ENCODE measurements at places on chromosomes 7 and 10.

GRCh38 chr10:58331646-58332045, 3.2 kb upstream of the UBE2D1 start:
- no peak for DNase-seq

DNA sequence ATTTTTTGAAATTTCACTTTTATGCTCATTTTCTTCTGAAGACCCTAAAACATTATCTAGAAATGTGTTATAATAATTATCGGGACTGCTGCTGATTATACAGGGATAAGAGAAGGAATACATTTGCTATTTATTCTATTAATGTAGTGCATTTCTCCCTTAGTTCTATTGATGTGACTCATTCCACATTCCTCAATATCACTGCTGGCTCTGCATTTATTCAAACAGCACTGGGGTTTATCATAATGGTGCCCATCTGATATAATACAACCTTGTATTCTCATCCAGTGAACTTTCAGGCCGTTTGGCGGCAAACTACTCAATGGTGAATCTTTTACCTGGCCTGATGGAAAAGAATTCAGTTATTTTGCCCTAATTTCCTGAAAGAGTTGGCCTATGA, 7.8 kb downstream of the KCND2 start:
- no peak for DNase-seq

GRCh38 chr10:131450216-131450765, 138.8 kb upstream of the TCERG1L start:
- DNase-seq: no peak

DNA sequence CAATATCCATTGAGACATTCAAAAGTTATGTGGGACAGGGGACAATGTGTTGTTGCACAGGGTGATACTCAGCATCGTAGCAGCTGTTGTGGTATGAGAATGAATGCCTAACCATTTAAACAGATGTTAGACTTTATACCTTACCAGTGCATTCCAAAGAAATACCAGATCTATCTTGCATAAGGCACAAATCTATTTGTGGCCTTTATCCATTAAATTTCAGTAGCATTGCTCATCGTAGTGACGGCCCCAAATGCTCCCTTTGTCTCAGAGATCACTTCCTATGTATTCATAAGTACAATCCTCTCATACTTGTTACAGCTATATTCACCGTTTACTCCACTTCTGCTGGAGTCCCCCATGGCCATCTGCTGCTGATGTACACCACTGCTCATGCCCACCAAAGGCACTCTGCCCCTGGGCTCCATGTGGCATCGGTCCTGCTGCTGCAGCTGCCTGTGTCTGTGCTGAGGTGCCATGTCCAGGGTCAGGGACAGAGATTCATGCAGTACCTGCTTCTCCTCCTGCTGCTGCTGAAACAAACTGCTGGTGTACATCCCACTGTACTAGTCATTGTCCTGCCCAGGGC, 96.3 kb downstream of the CPED1 start:
- DNase-seq: peak; percentile 94

- no peak for DNase-seq
These were observed 159.8 kb upstream of the ITGB1 start for GRCh38 chr10:33117816-33118215.

- DNase-seq: no peak
These were observed 61.3 kb upstream of the BICC1 start for GRCh38 chr10:58451193-58451889.

GRCh38 chr7:64557601-64558322, 5.1 kb downstream of the ZNF680 start:
- DNase-seq: no peak

GRCh38 chr10:3570855-3571266, 214.1 kb downstream of the KLF6 start:
- no peak for DNase-seq

DNA sequence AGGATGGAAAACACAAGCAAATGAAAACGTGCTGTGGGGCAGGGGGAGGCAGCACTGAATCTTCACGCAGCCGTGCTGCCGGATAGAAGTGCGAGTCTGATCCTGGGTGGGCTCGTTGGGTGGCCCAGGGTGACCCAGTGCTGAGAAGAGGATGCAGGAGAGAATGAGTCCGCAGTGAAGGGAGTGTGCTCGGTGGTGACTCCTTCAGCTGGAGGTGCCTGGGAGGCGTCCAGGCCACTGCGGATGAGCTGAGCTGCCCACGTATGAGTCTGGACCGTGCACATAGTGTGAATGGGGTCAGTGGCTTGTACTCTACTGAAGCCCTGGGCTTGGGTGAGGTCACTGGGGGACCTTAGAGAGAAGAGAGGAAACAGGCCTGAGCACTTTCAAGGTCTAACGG, 190.0 kb upstream of the MGMT start:
- no peak for DNase-seq

DNA sequence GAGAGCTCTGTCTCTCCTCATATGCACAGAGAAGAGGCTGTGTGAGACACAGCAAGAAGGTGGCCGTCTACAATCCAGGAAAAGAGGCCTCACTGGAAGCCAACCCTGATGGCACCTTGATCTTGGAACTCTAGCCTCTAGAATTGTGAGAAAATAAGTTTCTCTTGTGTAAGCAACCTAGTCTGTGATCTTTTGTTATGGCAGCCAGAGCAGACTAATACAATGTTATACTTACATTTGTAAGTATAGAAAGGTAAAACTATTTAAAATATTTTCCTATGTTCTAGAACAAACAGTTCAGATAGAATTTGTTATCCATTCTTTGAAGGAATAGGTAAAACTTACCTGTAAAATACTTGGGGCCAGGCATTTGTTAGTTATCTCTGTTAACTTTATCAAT, 53.3 kb downstream of the LRMDA start:
- no peak for DNase-seq

GRCh38 chr10:133260895-133261725, 15.6 kb downstream of the ADAM8 start:
- DNase-seq: peak; percentile 18

DNA sequence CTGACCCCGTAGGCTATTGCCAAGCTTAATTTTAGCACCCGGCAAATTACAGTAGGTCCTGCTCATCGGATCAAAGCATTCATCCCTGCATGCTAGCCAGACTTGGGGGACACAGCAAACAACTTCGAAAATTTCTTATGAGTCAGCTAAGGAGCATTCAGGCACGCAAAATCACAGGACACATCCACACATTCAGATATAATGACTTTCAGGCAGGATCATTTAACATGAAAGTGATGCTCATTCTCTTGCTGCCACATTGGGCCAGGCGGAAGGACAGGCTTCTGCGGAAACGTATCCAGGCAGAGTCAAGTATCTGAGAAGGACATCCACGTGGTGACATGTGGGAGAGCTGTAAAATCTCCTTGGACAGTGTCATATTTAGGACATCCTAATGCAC, 474.0 kb upstream of the NRP1 start:
- no peak for DNase-seq

GRCh38 chr7:45140827-45141226, 16.8 kb upstream of the RAMP3 start:
- DNase-seq: no peak

DNA sequence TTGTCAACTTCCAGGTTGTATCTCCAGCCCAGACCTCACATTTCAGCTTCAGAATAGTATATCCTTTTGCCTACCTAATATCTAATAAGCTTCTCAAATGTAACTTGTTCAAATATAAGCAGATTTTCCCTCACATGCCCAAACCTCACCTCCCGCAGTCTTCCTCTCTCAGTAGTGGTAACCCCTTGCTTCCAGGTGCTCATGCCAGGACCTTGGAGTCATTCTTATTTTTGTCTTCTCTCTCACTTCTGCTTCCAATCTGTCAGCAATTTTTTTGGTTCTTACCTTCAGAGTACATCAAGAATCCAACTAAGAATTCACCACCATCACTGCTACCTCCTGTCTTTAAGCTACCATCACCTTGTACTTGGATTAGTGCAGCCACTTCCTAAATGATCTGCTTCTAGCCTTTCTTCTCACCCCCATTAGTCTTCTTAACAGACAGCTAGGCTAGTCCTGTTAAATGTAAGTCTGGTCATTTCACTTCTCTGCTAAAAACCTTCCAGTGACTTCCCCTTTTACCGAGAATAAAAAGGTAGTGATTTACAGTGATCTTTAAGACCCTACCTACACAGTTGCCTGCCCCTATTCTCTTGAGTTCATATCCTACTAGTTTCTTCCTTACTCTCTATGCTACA, 14.0 kb downstream of the ANKIB1 start:
- DNase-seq: no peak

- no peak for DNase-seq
These were observed 123.5 kb upstream of the SHH start for GRCh38 chr7:155935726-155936125.

DNA sequence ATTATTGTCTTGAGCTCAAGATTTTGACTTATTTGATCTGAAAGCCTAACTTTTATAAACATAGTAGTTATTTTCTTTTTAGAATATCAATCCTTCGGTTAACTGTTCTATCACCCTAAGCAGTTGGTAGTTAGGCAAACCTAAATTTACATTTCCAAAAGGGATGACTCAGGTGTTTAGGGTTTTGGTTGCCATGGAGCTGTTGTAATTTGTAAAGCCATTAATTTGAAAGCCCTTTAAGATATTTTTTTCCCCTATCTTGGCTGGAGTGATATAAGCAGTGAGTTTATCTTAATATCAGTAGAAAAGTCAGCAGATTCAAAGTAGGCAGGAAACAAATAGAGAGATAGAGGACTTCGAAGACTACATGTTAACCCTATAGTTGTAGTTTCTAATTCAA, 1472.6 kb upstream of the CELF2 start:
- no peak for DNase-seq

GRCh38 chr7:84317536-84317935, 122.9 kb upstream of the SEMA3A start:
- no peak for DNase-seq

GRCh38 chr10:132441818-132442524, 45.0 kb downstream of the PWWP2B start:
- no peak for DNase-seq

- no peak for DNase-seq
These were observed 34.1 kb upstream of the NPFFR1 start for GRCh38 chr10:70317943-70318318.

DNA sequence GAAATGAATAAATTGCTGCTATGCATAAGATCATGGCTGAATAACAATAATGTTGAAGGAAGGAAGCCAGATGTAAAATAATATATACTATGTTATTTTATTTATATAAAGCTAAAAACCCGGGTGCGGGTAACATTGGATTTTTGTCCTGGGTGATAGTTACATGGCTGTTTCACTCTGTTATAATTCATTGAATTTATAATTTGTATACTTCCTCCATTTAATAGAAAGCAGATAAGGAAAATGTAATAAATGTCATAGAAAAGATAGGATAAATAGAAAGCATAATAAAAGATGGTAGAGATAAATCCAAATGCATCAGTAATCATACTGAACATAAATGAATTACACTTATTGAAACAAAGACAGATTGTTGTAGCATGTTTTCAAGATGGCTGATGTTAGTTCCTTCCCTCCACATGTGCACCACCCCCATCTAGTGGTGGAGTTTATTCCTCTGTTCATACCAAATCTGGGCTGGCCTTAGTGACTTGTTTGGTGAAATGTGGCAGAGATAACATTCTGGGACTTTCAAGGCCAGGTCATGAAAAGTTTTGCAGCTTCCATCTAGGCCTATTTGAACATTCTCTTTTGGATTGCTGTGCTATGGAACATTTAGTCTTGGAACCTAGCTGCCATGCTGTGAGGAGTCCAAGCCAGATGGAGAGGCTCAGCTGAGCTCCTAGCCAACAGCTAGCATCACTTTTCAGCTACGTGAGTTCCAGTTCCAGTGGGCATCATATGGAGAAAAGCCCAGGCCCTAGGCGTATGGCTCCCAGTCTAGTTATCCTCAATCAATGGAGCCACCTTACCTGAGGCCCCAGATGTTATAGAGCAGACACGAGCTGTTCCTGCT, 46.9 kb downstream of the AHCYL2 start:
- peak; percentile 86 for DNase-seq

DNA sequence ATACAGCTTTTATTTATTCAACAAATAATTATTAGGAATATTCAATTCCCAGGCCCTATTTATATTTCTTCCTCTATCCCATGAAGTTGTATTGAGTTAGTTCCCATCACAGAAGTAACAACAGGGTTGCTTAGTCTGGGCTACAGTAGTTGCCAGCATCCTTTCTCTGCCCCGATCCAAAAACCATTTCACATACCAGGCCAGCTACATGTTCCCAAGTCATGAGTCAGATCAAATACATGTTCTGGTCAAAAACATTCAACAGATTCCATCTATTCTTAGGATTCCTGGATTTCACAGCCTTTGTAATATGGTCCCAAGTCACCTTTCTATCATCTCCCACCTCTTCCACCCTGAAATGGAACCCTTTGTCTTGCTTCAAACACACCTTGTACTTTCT, 91.6 kb downstream of the RAB11FIP2 start:
- DNase-seq: no peak

DNA sequence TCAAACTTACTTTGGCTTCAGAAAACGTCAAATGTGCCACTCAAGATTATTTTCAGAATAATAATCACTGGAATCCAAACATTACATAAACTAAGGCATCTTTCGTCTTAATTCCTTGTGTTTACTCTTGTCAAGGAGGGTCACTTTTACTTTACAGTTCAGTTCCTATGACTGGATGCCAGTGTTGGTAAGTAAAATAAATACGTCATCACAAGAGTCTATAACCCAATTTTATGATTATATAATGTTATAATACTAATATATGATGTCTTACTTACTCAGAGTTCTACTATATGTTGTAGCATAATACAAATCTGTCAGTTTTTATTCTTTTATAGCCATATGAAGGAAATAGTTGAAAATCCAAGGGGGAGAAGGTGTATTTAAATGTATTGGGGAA, 123.8 kb downstream of the GPR85 start:
- no peak for DNase-seq

- no peak for DNase-seq
These were observed 304.5 kb upstream of the IMMP2L start for GRCh38 chr7:111866787-111867186.

DNA sequence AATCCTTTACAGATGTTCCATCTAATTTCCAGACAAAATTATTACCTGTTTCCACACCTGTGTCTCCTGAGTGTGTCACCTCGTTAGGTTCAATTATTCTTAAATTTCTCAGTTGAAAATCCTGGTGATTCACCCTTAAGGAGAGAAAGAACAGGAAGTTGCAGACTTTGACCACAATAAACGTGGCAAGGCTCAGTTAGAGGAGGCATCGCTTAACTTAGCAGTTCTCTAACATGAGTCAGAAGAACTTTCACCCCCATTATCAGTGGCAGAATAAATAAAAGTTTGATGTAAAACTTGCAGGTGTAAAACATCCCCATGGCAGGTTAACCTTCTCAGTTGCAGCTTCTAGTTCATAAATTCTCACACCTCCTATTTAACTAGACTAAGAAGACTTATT, 8.3 kb downstream of the XPNPEP1 start:
- DNase-seq: peak; percentile 93

Data from choroid plexus epithelial cell (primary cell).